ENCODE measurements at places on chromosomes 16 and 17.

- no peak for DNase-seq
Observed at GRCh38 chr16:49016461-49016860, 265.2 kb downstream of the CBLN1 start.

DNA sequence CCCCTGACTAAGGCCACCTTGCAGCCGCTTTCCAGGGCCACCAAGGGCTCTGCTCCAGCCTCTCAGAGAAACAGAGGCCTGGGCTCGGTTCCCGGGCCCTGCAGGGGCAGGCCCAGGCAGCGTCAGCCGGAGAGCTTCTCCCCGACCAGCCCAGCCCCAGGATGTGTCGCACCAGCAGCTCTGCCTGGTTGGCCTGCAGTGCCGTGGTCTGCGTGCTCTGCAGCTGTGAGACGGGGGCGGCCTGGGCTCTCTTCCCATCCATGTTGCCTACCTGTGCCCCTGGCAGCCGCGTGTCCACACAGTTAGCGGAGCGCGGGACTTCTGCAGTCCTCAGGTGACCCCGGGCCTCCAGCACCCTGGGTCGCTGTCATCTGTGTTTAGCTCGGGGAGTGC, 4.8 kb downstream of the IGFALS start:
- no peak for DNase-seq

- no peak for DNase-seq
Observed at GRCh38 chr16:1514507-1514906, 19.0 kb upstream of the TMEM204 start.

GRCh38 chr16:66652661-66653360, 43.7 kb downstream of the CMTM4 start:
- no peak for DNase-seq

DNA sequence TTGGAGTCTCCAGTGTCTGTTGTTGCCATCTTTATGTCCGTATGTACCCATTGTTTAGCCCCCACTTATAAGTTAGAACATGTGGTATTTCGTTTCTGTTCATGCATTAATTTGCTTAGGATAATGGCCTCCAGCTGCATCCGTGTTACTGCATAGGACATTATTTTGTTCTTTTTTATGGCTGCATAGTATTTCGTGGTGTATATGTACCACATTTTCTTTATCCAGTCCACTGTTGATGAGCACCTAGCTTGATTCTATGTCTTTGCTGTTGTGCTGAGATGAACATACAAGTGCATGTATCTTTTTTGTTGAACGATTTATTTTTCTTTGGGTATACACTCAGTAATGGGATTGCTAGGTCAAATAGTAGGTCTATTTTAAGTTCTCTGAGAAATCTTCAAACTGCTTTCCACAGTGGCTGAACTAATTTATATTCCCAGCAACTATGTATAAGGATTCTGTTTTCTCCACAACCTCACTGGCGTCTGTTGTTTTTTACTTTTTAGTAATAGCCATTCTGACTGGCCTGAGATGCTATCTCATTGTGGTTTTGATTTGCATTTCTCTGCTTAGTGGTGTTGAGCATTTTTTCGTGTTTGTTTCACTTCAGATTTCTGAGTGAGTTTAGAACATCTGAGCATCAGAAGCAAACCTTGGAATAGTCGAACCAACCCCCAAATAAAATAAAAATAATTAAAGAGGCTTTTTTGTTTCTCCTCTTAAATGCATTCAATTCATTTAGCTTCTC, 304.7 kb downstream of the ZFHX3 start:
- no peak for DNase-seq

- no peak for DNase-seq
Observed at GRCh38 chr17:6286233-6286632, 148.7 kb downstream of the AIPL1 start.

- no peak for DNase-seq
Observed at GRCh38 chr16:17318238-17318637, 152.5 kb downstream of the XYLT1 start.

- DNase-seq: no peak
Observed at GRCh38 chr17:34308371-34308770, 10.9 kb upstream of the CCL8 start.

DNA sequence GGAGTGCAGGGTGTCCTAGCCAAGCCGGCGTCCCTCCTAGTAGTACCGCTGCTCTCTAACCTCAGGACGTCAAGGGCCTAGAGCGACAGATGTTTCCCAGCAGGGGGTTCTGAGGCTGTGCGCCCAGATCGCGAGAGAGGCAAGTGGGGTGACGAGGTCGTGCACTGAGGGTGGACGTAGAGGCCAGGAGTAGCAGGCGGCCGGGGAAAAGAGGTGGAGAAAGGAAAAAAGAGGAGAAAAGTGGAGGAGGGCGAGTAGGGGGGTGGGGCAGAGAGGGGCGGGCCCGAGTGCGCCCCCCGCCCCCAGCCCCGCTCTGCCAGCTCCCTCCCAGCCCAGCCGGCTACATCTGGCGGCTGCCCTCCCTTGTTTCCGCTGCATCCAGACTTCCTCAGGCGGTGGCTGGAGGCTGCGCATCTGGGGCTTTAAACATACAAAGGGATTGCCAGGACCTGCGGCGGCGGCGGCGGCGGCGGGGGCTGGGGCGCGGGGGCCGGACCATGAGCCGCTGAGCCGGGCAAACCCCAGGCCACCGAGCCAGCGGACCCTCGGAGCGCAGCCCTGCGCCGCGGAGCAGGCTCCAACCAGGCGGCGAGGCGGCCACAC, at the start of gene MMP2:
Gene MMP2 (plus strand): TSS at position 372 of the 603 bp plus-strand sequence. CDS start 282 bp downstream, outside the sequence.
- no peak for DNase-seq

- no peak for DNase-seq
Observed at GRCh38 chr16:5916711-5917191, 819.2 kb upstream of the EEF2KMT start.

DNA sequence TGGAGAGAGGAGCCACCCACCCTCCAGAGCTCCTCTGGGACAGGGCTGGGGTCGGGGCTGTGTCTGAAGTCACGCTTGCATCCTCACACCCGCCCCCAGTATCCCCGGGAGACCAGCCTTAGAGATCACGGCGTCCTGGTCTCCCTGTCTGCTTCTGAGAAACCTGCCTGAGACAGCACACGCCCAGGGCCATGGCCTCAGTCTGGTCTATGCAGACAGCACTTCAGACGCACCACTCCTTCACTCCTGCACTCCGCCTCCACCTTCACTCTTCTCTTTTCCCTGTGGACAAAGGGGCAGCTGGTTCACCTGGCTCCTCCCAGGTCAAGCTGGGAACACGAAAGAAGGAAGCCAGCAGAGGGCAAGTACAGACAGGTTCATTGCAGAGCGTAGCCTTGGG, 248.0 kb upstream of the GSE1 start:
- no peak for DNase-seq

GRCh38 chr17:7922269-7922844, 6.3 kb upstream of the RNF227 start:
- no peak for DNase-seq

DNA sequence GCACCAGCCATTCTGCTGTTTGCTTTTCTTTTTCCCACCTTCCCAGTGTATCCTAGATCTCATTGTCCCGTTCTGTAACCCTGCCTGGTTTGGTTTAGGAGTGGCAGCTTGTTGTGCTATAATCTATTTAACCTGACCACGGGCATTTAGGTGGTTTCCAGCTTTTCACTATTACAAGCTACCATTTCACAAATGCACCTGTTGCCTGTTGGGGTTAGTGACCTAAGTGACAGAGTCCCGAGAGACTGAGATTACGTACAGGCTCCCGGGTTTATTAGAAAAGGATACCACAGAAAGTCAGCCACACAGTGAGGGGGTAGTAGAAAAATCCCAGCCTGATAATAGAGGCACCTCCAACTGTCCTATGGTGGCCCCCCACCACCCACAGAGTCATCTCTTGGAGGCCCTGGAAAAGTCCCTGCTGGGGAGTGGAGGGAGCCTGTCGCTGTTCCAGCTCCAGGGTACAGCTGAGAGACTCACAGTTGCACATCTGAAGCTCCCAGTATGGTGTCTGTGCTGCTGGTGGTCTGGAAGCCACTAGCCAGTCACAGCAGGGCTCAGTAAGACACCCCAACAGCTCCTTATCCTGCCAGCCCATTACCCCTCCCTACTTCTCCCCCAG, 21.2 kb downstream of the CLEC16A start:
- peak; percentile 32 for DNase-seq

DNA sequence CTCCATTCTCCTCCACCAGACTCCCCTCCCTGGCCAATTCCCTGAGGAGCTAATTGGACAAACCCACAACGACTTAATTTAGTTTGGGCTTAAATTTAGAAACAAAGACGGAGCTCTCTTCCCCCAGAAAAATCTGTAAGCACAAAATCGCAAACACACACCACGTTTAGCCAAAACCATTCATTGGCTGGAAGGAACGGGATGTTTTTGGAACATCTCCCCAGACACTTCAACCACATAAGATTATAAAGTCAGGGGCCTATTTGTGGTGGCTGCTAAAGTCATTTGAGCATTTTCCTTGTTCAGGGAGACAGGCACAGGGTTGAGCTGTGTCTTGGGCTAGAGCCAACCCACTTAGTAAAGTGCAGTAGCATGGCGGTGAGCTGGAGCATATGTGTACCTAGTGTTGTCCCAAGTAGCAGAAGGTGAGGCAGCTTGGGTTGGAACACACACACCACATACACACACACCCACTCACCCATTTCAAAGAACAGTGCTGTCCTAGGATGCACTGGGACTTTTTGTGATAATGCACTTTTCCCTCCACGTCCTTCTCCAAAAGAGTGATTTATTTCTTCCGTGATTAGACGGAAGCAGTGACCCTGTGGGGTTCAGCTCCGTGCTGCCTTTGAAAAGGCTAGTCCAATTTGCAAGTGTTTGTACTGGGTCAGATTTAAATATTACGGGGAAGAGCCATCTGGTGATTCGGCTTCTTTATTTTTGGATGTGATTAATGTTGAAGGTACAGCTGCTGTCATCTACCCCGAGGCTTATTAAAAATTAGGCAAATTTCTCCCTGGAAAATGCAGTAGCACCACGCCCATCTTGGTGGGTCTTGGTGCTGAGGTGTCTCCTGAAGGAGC, 32.2 kb downstream of the ELAC2 start:
- DNase-seq: no peak

DNA sequence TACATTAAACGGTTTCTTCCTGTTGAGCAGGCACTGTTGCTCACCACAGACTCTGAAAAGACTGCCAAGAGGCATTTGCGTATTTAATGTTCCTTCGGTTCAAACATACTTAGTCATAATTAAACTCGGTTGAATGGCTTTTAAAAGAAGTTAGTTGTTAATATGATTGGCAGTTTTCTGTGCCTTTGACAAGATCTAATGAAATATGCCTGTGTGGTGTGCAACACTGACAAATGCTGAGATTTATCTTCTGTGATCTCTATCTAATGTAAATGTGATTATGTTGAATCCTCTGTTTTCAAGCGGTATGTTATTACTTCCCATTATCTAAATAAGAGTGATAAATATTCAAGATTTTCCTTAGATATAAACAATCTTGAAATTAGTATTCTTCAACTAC, 1046.6 kb downstream of the CDH8 start:
- DNase-seq: no peak

- DNase-seq: no peak
Observed at GRCh38 chr17:36512641-36513040, 22.0 kb downstream of the MYO19 start.

DNA sequence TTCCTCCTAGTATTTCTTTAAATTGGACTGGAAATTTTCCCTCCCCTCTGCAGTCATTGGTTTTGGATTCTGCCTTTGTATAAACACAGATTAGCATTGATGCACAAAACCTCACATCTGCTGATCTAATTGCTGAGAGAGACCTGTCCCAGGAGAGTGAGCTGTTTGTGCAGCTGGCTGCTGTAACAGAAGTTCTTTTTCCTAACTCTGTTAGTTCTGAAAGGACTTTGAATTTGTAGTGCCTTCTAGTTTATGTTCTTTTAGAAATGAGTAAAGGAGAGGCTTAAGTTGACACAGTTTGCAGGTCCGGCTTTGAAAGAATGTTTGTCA, 45.2 kb upstream of the KPNB1 start:
- no peak for DNase-seq

- DNase-seq: no peak
Observed at GRCh38 chr16:3088450-3088849, 10.6 kb downstream of the ZSCAN10 start.

- DNase-seq: peak; percentile 3
Observed at GRCh38 chr16:27177031-27177774, 26.1 kb upstream of the KDM8 start.

GRCh38 chr16:80191928-80192327, 348.9 kb upstream of the DYNLRB2 start:
- no peak for DNase-seq

DNA sequence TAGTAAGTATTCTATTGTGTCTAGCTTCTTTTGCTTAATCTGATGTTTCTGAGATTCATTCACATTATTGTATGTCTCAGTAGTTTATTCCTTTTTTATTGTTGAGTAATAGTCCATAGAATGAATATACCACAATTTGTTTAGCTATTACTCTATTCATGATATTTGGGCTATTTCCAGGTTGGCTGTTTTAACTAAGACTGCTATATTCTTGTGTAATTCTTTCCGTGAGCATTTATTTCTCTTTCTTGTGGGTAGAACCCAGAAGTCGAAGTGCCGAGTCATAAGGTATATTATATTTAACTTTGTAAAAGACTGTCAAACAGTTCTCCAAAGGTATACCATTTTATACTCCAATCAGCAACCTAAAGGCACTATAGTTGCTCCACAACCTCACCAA, 160.8 kb downstream of the ANKFN1 start:
- no peak for DNase-seq

- no peak for DNase-seq
Observed at GRCh38 chr16:28532940-28533647, 5.7 kb downstream of the NUPR1 start.

DNA sequence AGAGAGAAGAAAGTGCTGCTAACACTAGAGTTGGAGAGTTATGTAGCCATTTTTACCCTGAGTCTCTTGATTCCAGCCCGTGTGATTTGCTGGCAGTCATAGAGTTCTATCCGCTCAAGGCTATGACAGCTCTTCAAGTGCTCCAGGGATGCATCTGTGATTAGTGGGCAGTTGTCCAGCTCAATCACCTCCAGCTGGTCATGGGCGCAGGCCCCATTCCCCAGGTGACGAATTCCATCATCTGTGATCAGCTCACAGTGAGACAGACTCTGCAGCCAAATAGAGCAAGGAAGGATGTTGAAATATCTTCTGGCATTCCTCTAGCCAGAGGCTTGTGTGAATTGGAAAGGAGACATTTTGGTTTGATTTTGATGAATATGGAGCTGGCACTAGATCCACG, 38.4 kb upstream of the STAC2 start:
- no peak for DNase-seq

DNA sequence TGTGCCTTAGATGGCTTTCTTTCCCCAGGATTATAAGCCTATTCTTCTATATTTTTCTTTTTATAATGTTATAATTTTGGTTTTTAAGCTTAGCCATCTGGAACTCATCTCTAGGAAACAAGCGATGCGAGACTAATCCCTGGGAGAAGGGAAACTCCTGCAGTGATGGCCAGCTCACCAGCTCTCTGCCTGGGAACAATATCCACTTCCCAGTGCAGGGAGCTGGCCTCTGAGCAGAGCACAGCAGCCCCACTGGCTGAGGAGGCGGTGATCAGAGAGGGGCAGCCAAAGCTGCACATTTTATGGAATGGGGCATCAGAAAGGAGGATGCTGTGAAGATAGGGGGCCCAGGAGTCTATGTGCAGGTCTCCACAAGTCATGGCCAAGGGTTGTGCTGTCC, 183.3 kb downstream of the LGALS9B start:
- no peak for DNase-seq
